ENCODE measurements at places on chromosomes 6 and 20. TPM values are rescaled to one million over a fixed set of nuclear protein-coding genes. Genes with fewer than 3 reads are reported as not detected.

Gene SLC29A1
- total RNA-seq, result 55.5 TPM

Gene BNIP5
- total RNA-seq, result not detected

Gene C6orf58
- total RNA-seq, result not detected

Gene CCN6
- total RNA-seq, result 6.0 TPM

Gene MTRF1L
- 28.6 TPM for total RNA-seq

Gene SLC44A4
- not detected for total RNA-seq

Gene TTLL9
- 0.17 TPM for total RNA-seq

Gene ALDH8A1
- 0.28 TPM for total RNA-seq

Gene NKAIN2
- not detected for total RNA-seq

Gene PROKR2
- total RNA-seq, result not detected

Gene TINAG
- not detected for total RNA-seq

Gene COL19A1
- total RNA-seq, result not detected

Gene RAD21L1
- not detected for total RNA-seq

Gene MDFI
- 137 TPM for total RNA-seq

Gene KCNS1
- not detected for total RNA-seq

Gene BHLHE23
- total RNA-seq, result not detected

Gene SIRPB1
- 4.1 TPM for total RNA-seq

Gene FILIP1
- total RNA-seq, result under 0.01 TPM

Gene MEI4
- total RNA-seq, result not detected

Gene SIRT5
- 12.4 TPM for total RNA-seq

Gene ANGPT4
- total RNA-seq, result not detected

Gene PBOV1
- total RNA-seq, result not detected

Gene RBM24
- 0.49 TPM for total RNA-seq

Gene METTL24
- total RNA-seq, result not detected

Gene TMEM244
- not detected for total RNA-seq

Gene TAGAP
- not detected for total RNA-seq

Gene OOEP
- total RNA-seq, result 0.17 TPM

Gene POU5F1
- total RNA-seq, result 1.0 TPM

Gene THBS2
- 4.3 TPM for total RNA-seq

Gene NHLRC1
- total RNA-seq, result 2.1 TPM

Gene KIAA1755
- not detected for total RNA-seq

Gene C20orf144
- under 0.01 TPM for total RNA-seq

Gene ADGB
- not detected for total RNA-seq

Gene SNAI1
- not detected for total RNA-seq

Gene CLPSL1
- total RNA-seq, result not detected

Gene GPR6
- total RNA-seq, result not detected

Gene SLC26A8
- not detected for total RNA-seq
